K562 (cell line): ENCODE measurements at places on chromosomes 5 and 9.

GRCh38 chr5:115583474-115583873 lies 18.8 kb downstream of the TICAM2 start:
- DNase-seq, result no peak

DNA sequence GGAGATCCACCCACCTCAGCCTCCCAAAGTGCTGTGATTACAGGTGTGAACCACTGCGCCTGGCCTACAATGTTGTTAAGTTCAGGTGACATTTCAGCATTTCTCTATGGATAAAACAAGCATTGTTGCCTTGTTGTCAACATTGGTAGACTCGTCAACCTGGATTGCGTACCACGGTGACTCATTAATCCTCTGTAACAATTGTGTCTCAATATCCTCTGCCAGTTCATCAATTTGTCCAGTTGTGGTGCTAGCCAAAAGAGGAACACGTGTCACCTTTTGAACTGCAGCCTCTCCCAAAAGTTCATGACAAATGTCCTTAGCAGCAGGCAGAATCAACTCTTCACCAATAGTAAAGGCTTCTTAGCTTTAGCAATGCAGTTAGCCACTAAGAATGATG lies 46.3 kb upstream of the LARP1 start:
- DNase-seq, result no peak

DNA sequence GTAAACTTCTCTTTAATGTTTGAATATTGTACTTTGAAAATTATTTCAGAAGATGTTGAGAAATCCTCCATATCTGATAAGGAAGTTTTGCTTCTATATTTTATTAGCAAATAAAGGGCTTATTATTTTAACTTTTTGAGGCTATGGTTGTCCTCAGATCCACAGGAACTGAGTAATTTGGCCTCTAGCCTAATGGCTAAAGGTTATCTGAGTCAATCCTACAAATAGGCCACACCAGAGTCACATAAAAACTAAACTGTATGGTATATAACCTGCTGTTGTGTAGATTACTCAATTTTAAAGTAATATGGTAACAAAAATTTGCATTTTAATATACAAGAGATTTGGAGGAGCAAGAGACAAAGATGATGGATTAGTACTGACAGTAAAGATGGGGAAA lies 549.2 kb upstream of the GRAMD2B start:
- DNase-seq, result no peak

GRCh38 chr9:22813529-22813928 lies 366.9 kb downstream of the DMRTA1 start:
- DNase-seq, result no peak

DNA sequence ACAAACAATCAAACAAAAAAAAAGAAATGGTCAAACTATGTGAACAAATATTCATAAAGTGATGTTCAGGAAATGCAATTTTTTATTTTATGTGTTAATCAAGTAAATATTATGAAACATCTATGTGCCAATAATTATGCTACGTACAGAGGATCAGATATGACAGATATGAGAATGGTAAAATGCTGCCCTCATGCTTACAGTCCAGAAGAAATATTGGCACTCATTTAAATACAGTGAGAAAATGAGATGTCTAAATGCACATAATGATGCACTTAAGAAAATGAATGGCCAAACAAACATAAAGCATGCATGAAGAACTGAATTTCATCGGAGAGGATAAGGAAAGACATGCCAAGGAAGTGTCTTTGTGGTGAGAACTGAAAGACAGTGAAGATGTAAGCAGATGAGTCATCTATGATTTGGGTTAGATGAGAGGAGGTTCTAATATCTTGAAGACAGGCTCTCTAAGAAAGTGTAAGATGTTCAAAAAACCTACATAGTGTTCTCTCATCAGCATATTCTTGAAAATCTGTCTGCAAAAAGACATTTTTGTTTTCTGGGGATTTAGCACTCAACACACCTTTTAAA lies 1231.1 kb upstream of the ACO1 start:
- no peak for DNase-seq

GRCh38 chr9:75642522-75642921 lies 248.0 kb upstream of the PCSK5 start:
- no peak for DNase-seq

DNA sequence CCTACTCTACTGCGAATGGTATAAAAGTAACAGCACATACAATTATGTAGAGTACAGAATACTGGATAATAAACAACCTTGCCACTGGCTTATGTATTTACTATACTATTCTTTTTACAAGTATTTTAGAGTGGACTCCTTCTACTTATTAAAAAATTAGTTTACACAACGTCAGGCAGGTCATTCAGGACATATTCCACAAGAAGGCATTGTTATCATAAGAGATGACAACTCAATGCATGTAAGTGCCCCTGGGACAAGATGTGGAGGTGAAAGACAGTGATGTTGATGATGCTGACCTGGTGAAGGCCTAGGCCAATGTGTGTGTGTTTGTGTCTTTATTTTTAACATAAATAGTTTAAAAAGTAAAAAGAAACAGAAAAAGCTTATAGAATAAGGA lies 421.7 kb downstream of the CDH12 start:
- DNase-seq, result no peak

- DNase-seq, result no peak
Observed at GRCh38 chr9:111149018-111149759, 110.9 kb upstream of the LPAR1 start.

- DNase-seq, result no peak
Observed at GRCh38 chr9:85960688-85961093, 19.7 kb downstream of the NAA35 start.

- no peak for DNase-seq
Observed at GRCh38 chr9:13674926-13675637, 395.6 kb upstream of the MPDZ start.

- DNase-seq, result no peak
Observed at GRCh38 chr9:84659313-84659712, 10.2 kb upstream of the NTRK2 start.

DNA sequence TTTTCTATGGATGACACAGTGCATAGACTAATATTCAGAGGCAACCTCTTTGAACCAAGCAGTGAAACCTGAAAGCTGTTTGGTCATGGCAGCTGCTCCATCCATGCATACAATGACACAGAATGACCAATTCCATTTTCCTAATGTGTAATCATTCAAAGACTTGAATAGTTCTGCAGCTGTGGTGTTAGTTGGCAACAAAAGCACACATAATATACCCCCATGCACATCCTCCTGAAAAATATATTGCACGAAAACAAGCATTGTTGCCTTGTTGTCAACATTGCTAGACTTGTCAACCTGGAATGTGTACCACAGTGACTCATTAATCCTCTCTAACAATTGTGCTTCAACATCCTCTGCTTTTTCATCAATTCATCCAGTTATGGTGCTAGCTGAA lies 71.0 kb upstream of the SEMA6A start:
- DNase-seq, result no peak

DNA sequence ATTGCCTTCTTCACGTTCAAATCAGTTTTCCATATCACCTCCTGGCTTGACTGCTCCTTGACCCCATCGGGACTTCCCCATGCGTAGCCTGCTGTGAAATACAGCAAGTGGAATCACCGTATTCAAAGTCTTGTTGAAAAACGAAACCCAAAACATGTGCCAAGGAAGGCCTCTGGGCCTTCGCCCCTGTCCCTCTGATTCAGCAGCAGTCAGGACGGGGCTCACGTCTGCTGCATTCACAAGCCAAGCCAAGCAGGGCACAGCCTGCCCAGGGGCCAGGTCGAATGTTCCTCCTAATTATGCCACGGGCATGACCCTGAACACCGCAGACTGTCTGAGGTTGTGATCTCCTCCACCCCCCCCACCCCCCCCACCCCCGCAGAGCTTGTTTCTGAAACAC lies 960 bp upstream of the CTNND2 start:
- DNase-seq, result no peak

DNA sequence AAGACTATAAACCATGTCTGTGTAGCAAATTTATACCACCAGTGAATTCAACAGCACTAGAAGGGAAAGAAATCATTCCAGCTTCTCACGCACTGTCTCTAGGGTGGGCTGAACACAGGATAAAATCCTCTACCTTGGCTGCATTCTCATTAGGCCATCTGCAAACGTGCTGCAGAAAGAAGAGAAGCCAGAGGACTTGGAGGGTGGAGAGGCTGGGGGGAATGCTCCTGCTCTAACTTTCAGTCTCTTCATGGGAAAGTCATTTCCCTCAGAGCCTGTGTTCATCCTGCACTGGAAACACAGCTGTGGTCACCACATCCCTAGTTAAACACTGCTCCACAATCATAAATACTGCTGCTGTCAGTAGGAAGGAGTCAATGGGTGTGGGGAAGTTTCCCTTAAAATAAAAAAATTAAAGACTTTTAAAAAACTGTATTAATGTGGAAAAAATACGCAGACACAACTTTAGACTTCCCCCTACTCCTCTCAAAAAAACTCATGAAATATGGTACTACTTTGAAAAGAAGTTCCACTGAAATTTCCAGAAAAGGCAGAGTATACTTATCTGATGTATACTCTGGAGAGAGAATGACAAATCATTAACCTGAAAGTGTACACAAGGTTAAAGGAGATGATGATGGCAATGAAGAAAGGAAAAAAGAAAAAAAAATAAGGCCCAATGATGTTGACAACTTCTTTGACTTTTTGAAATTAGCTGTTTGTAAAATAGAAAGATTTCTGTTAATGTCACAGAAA lies 46.8 kb downstream of the LHFPL2 start:
- DNase-seq, result no peak

GRCh38 chr5:104789366-104789765 lies 1226.8 kb upstream of the NUDT12 start:
- no peak for DNase-seq

- DNase-seq, result no peak
Observed at GRCh38 chr5:124054564-124054963, 542.6 kb downstream of the CSNK1G3 start.

GRCh38 chr5:139078345-139078744 lies 119.8 kb downstream of the SIL1 start:
- no peak for DNase-seq

GRCh38 chr5:136063778-136064465 lies 35.1 kb downstream of the TGFBI start:
- no peak for DNase-seq

DNA sequence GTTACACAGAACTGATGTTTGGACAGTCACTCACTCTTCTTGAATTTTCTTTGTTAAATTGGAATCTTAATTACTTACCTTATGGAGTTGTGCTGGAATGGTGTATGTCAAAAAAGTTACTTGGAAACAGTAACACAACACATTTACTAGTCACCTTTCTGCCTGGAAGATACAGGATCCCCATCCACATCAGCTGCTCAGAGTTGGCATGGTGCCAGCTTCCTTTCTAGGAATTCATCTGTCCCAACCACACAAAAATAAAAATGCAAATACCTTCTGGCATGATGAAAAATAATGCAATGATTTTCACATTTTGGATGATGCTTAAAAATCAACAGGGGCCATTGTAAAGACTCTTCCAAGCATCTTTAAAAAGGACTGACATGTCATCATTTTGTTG lies 341.5 kb downstream of the TMEM38B start:
- DNase-seq, result no peak

DNA sequence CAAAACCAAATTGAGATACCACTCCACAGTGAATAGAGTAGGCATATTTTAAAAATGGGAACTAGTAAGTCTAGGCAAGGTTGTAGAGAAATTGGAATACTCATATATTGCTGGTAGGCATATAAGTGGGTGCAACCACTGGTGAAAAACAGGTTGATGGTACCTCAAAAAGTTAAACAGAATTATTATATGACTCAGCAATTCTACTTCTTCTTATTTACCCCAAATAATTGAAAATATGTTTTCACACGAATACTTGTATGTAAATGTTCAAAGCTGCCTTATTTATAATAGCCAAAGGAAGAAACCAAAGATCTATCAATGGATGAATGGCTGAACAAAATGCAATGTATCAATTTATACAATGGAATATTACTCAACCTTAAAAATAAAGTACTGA lies 79.1 kb downstream of the CDH9 start:
- DNase-seq, result no peak

GRCh38 chr9:38107811-38108304 lies 38.8 kb upstream of the SHB start:
- DNase-seq, result peak; percentile 69

- no peak for DNase-seq
Observed at GRCh38 chr5:146825033-146825432, 53.5 kb downstream of the PPP2R2B start.

- DNase-seq, result no peak
Observed at GRCh38 chr5:162657076-162657475, 589.5 kb downstream of the GABRG2 start.

- no peak for DNase-seq
Observed at GRCh38 chr5:7039074-7039473, 325.8 kb downstream of the TENT4A start.

DNA sequence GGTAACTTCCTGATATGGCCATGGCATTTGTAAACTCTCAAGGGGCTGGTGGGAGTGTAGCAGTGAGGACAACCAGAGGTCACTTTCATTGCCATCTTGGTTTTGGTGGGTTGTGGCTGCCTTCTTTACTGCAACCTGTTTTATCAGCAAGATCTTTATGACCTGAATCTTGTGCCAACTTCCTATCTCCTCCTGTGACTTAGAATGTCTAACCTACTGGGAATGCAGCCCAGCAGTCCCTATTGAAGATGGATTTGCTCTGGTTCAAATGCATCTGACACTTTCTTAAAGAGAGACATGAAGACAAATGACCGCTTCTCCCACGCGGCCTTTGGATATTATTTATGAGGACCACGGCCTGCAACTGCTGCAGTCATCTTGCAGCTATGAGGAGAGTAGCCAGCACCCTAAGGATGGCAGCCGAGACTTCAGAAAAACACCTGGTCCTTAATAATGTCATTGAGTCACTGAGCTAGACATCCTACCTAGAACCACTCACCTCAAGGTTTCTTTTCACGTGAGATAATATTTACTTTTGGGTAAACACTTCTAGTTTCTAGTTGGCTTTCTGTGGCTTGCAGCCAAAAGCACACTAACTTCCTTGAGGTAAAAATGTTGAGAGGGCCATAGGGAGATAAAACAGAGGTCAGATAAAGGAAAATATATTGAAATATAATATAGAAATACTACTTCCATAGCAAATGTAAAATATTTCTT lies 28.2 kb downstream of the CETN3 start:
- no peak for DNase-seq

- no peak for DNase-seq
Observed at GRCh38 chr5:38709678-38710306, 136.0 kb upstream of the OSMR start.

GRCh38 chr5:77076961-77077828 lies 9.9 kb downstream of the ZBED3 start:
- DNase-seq, result peak; percentile 76

DNA sequence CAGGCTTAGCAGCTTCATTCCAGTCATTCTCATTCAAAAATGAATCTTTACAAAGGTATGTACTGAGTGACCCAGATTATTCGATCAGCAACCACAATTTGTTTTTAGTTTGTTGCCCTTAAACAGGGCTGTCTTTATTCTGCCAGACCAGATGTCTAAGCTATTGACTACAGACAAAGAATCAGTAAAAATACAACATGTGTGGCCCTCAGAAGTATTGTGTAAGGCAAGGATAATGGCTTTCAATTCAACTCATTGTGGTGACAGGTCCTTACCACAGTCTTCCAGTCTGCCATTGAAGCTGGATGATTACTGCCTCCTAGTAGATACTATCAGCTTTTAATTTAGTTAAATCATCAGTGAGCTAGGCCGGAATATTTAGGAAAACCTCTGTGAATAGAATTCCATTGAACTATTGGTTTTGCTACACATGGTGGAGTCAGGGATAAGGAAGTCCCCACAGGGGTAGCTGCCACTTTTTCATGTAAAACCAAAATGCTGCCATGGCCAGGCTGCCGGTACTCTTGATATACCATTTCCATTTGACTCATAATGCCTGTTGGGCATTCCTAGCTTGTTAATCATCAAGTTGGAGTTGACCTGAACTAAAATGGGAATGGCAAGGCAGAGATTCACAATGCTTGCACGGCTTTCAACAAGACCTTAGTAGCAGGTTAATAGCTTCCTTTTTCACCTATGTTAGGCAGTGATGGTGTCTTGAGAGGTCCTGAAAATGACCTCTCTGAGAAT lies 175.6 kb downstream of the MEF2C start:
- no peak for DNase-seq
